D721Med (cell line): ENCODE measurements at places on chromosomes 12 and 14.
A peak's percentile ranks its signal among the peaks of the same experiment; 100 is the strongest.

DNA sequence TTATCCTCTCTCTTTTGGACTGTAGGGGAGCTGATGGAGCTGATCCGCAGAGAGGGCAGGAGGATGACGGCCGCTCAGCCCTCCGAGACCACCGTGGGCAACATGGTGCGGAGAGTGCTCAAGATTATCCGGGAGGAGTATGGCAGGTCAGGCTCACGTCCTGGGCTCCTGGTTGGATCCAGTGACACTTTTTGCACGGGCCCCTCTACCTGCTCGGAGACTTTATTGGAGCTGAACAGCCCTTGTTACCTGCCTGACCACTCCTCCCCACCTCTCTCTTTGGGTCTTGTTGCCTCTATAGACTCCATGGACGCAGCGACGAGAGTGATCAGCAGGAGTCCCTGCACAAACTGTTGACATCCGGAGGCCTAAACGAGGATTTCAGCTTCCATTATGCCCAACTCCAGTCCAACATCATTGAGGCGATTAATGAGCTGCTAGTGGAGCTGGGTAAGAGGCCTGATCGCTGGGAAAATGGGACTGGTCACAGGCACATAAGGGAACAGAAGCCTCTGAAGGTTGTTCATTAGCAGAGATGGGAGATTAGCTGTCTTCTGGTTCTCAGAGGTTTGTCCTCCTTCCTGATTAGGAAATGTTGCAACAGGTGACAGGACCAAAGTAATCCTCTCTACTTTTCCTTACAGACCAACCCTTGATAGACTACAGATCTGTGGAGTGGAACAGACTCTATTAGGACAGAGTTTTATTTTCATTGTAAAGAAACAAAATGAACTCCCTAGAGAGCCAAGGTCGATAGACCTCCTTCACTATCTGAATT, 718 bp downstream of the EIF2B2 start:
- DNase-seq: no peak

DNA sequence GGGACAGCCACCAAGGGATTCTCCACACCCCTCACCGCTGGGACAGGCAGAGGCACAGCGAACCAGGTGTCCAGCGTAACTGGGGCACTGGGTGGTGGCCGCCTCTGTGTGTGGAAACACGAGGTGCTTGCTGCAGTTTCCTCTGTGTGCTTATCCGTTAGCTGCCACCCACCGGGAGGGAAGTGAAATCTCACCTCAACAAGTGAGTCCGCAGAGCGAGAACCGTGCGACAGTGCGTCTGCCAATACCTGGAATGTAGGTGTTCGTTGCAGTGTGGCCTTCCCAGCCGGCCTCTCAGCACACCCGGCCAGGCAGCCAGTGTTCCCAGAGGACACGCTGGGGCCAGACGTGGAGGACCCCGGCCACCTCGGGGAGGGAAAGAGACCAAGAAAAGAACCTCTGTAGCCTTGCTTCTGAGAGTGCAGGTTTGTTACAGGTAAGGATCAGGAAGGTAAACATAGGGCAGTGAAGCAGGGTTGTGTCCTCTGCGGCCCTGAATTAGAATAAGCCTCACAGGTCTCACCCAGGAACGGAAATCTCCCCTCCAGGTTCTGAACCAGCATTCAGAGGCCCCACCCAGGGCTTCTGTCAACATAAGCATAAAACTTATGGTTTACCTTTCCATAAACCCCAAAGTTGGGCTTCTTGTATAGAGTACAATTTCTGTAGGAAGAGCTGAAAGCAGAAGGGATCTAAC, 1.5 kb downstream of the BCL2L14 start:
- no peak for DNase-seq

DNA sequence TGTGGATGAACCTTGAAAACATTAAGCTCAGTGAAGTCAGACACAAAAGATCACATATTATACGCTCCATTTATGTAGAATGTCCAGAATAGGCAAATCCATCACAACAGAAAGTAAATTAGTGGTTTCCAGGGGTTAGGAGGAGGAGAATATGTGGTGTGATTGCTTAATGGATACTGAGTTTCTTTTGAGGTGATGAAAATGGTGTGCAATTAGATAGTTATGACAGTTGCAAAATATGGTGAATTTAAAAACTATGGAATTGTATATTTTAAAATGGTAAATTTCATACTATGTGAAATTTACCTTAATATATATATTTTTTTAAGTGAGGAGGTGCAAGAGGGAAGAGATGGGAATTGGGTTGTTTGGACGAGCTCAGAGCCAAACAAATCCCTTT, 46.3 kb upstream of the KICS2 start:
- no peak for DNase-seq

DNA sequence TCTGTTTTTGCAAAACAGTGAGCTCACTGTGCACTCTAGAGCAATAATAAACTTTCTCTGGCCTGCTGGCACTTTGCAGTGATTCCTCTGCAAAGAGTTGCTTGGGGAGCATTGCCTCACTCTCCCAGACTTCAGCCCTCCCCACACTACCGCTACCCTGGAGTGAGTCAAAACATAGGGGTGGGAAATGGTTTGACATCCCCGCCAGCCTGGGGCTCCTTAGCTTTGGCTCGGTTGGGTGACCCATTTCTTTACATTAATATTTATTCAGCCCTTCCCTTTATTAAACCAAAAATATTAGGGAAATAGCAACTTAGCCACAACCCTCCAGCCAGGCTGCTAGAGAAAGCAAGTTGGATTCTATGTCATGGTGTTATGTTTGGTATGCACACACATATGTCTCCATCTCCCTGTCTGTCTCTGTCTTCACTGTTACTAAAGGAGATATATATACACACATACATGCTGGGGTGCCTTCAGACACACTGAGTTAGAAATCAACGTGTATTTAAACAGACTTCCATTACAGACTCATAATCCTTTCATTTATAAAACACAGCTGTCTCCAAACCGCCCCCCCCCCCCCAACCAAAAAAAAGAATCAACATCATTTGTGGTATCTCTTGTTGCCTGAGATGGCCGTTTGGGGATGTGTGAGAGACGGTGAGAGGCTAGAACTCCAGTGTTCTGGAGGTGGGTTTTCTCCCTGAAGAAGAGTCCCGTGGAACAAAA, 3.4 kb upstream of the IRF2BPL start:
- DNase-seq: no peak

DNA sequence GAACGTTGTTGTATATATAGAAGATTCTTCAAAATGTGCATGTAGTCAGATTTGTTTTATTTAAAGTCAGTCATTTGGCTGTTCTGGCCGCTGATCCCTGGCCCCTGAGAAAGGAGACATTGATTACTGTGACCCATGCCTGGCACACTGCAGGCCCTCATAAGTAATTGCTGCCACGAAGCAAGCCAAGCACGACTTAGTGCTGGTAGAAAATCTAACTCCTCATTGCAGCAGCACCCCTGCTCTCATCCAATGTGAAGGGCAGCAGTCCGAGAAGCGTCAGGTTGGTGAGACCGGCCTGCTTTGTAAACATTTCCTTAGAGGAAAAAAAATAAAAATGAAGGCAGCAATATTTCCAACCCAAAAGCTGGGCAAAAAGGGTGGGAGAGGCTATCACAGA, 22.8 kb upstream of the TMTC2 start:
- DNase-seq: no peak

GRCh38 chr14:100211366-100211765, 27.6 kb upstream of the YY1 start:
- DNase-seq: no peak

DNA sequence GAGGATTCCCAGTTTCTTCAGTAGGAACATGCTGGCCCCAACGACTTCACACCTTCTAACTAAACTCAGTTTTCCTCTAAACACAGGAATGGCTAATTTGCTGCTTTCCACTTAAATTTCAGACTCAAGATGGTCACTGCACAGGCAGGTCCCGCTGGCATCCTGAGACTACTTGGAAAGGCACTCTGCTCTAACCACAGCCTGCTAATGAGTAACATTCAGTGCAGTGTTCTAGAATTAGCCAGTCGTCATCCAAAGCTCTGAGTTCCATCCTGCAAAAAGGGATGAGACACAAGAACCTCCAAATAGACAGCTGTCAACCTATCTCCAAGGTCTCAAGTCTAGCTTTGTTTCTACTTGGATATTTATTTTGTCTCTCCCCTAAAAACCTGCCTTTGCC, 6.0 kb downstream of the CCDC92 start:
- DNase-seq: no peak

- no peak for DNase-seq
These were observed 48.9 kb downstream of the ERH start for GRCh38 chr14:69349091-69349777.

- DNase-seq: peak; percentile 48
These were observed 41.5 kb upstream of the LTBP2 start for GRCh38 chr14:74653386-74654138.

DNA sequence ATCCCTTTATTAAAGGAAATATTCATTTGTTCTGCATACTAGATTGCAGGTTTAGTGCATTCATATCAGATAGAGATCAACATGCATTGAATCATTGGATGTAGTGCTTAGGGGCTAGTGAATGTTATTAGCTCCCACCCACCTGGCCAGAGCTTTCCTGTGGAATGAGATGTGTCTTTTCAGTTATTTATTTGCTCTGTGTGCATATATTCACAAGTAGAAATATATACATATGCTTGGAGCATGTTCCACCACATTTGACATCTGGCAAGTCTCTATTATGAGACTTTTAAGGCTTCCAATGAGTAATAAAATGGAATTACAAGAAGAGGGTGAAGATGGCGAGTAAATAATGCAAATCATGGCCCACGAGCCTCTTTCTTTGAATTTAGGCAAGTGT, 180.0 kb upstream of the LMO3 start:
- no peak for DNase-seq

GRCh38 chr12:116148844-116149243, 128.6 kb downstream of the MED13L start:
- no peak for DNase-seq

GRCh38 chr12:65430571-65431306, 152.3 kb downstream of the MSRB3 start:
- no peak for DNase-seq

DNA sequence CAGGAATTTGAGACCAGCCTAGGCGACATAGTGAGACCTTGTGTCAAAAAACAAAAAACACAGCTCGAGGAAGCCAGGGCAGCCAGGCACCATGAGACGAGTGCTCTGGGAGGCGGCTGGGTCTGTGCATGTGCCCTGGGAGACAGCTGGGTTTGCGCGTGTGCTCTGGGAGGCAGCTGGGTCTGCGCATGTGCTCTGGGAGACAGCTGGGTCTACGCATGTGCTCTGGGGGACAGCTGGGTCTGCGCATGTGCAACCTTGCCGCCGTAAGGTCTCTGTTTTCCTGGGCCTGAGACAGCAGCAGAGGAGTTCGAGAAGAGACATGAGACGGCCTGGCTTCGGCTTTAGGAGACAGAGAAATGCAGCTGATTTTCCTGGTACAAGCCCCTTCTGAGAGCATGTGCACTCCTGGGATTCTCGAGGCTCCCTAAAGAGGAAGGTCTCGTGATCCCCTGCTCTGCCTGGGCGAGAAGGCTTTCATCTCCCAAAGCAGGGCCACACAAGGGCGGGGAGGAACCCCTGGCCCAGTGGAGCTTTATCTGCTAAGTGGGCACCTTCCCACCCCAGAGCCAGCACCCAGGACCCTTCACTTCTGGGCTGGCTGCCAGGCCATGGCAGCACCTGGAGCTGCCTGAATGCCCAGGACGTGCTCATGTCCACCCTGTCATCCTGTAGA, 3.5 kb upstream of the BDKRB1 start:
- no peak for DNase-seq

DNA sequence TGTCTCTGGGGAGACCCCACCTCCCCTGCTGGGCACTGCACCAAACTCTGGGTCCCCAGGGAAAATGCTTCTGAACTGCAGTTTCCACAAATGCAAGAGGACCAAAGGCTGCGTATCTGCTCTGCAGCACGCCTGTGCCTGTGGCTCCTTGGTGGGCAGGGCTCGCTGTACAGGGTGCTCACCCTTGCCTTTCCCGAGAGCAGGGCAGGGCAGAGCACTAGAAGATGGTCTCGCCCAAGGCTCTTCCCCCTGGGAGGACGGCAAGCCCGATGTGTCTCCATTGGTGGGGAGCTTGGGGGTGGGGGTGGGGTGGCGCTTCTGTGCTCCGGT, 175.3 kb upstream of the RTL1 start:
- no peak for DNase-seq

DNA sequence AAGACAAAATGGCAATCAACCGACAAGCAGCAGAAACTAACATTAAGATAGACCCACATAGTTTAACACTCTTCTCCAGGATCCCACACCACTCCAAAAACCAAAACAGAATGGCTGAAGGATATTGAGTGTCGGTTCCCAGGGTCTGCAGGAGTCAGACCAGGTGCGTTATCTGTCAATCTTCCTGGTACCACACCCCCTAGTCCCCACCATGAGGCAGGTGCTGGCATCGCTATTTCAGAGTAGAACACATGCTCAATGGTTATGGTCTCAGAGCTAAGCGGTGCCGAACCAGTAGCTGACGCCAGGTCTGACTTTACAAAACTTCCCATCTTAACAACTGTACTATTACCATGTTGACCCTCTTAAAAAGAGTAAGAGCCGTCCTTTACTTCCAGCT, 10.2 kb downstream of the STX2 start:
- DNase-seq: no peak

DNA sequence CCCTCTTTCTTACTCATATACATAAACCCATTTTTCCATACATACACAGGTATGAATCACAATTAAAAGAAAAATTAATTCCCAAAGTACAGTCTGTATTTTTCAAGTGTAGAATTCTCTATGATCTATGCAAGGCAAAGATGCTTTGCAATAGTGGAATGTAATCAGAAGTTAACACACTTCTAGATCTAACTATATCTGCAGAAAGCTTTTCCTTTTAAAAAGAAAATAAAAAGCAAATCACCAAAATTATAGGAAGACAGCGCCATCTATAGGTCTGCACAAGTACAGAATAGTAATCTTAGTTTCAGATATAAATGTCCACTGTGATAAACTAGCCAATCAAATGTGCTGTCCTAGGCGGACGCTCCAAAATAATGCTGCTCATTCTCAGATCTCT, 22.0 kb downstream of the SLC25A21 start:
- no peak for DNase-seq

DNA sequence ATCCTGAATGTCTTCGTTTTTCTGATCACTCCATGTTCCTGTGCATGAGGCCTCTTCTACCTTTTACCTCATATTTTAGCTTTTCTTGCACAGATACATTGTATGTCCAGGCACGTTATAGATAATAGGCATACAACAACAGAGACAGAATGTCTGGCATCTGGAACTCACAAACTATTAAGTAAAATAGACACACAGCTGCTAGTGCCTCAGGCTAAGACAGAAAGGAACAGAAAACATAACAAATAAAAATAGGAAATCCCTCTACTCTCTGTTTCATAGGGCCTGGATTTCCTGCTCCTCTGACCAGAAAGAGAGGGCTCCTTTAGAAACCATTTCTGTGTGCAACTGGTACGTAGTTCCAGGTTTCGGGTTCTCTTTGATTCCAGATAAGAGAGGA, 48.6 kb downstream of the ATXN7L3B start:
- no peak for DNase-seq

- no peak for DNase-seq
These were observed 24.5 kb downstream of the RECQL start for GRCh38 chr12:21476949-21477348.

DNA sequence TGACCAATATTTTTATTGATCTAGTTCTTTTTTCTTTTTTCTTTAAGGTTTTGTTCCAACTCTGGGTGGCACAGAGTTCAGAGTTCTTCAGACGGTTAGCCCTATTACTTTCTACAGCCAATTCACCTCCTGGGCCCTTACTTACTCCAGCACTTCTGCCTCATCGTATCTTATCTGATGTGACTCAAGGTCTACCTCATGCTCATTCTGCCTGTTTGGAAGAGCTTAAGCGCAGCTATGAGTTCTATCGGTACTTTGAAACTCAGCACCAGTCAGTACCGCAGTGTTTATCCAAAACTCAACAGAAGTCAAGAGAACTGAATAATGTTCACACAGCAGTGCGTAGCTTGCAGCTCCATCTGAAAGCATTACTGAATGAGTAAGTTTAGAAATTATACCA, 64.7 kb downstream of the VEZT start:
- no peak for DNase-seq

GRCh38 chr14:87264272-87264785, 728.7 kb downstream of the GALC start:
- DNase-seq: no peak
